Hypothalamus (tissue), 51 donors: ENCODE measurements at places on chromosomes 4 and X.
A peak's percentile ranks its signal among the peaks of the same experiment; 100 is the strongest.

GRCh38 chr4:1015746-1016145, 4.3 kb downstream of the FGFRL1 start:
- DNase-seq = no peak

- DNase-seq = no peak
Measured at GRCh38 chr4:13540446-13541175, 3.7 kb downstream of the NKX3-2 start.

DNA sequence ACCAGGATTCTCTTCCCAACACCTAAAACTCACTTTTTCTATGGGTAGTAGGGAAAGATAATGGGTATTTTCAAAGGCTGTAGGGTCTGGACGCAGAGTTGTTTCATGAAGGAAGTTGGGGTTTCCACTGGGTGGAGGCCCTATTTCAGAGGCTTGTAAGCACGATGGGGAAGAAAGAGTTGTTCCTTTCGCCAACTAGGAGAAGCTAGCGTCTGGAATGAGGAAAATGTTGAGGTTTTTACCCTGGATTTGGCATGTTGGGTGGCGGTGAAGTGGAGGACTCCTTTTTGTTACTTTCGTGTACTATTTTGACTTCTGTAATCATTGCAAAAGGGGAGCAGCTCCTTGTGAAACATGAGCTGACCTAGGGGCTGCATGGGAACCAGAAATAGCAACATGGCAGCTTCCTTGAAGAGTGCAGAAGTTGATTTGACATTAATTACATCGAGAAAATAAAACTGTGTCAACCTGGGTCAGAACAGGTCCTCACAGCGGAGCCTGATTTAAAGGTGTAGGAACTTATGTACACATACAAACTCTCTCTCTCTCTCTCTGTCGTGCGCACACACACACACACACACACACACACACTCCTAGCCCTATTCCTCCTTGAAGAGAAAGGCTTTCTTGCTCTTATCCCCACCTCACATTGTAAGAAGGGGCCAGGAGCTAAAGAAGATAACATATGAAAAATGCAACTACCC, 19.1 kb downstream of the VSIG4 start:
- DNase-seq = no peak

GRCh38 chr4:174580597-174580996, 58.3 kb upstream of the HPGD start:
- DNase-seq = no peak

DNA sequence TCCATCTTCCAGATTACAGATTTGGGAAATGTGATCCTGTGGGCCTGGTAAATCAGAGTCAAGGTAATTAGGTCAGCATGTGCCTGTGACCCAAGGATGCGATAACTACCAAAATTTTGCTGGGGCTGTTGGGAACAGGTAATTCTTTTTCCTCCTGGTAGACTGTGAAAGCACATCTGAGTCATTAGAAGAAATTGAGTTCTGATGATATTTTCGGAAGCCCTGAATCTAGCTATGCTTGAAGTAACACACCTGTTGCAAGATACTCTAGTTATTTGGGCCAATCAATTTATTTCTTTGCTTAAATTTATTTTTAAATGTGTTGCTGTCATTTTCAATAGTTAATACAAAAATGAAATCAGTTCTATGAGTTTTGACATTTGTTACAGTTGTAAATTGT, 903.6 kb downstream of the RPA4 start:
- DNase-seq = no peak

DNA sequence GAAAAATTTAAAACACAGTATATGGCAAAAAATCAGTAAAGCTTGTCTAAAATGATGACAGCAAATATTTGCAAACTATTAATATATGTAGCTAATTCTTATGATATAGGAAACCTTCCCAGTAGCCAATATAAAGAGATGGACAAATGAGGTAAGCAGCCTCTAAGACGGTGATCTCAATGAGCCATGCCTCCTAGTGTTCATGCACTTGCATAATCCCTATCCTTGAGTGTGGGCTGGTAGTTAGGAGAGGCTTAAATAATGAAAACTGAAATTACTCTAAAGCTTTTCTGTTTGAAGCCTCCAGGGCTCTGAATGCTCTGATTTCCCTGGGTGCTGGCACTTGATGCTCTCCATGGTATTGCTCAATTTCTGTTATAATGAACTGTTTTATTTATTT, 24.6 kb upstream of the ARMCX4 start:
- no peak for DNase-seq

DNA sequence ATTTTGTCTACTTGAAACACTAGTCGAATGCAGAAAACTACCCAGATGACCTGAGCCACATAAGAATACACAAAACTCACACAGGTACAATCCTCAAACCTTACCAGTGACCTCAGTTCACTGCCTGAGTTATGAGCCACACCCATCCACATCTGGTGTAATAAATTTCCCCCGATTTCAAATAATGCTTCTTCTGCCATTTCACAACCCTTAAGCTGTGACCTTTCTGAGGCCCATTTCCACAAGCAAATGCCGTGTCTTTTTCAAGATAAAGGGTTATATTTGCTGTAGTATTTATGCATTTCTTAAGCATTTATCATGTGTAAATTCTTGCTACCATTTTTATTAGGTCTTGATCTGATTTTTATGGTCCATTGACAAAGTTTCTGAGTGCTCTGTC, 1.8 kb upstream of the ARHGEF38 start:
- DNase-seq = no peak

GRCh38 chrX:54423161-54423888, 16.9 kb upstream of the TSR2 start:
- DNase-seq = no peak

GRCh38 chrX:150165776-150166610, 197.1 kb upstream of the MAMLD1 start:
- no peak for DNase-seq

DNA sequence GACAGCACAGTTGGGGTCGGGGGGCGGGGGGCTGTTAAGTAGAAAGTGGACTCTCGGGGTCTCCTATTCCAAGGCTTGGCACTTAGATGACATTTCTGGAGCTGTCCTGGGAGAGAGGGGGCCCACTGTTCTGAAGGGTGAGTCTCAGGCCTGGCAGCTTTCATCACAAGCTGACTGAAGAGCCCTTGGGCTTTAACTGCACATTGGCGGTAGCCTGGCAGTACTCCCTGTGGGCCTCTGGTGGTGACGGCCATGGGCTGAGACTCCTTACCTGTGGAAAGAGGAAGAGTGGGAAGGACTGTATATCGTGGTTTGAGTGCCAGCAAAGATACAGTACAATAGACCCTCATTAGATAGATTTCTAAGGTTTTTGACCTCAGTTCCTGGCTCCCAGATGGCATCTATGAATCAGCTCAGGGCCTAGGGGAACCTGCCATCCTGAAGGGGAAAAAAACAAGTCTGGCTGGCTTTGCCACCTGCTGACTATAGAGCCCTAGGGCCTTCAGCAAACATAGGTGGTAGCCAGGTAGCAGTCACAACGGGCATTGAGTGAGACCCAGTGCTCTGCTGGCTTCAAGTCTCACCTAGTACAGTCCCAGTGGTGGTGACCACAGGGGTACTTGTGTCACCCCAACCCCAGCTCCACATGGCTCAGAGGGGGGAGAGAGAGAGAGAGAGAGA, 87.9 kb downstream of the ANKRD17 start:
- no peak for DNase-seq

DNA sequence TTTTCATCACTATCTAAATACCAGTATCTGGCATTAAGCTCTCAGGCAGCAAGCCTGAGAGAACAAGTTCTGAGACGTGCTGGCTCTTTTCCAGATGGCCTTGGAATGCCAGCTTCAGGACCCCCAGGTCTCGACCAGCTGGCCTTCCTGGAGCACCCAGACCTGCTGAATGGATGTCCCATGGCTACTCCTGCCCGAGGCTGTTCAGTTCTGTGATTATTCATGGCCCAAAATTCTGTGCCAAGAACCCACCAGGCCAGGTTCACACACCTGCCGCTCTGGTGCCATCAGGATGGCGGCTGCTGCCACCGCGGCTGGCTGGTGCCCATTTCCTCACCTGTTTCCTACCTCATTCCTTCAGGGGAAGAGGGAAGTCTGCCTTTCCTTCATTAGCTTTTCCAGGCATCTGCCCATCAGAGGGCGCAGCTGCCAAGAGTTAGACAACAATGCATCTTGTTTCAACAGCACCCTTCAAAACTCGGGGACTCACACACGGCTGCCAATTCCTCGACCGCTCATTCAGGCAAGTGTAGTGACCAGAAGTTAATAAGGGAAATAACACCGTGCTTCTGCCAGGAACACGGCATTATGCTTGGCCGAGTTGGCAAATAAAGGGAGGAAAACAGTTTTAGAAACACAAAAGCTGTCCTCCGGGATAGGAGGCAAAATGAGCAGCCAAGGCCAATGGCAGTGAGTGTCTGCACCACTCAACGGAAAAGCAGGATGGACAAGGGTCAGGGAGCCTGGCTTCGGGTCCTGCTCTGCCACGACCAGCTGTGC, 173.8 kb downstream of the NSUN7 start:
- peak; percentile 36 for DNase-seq

GRCh38 chr4:157961229-157961990, 211.4 kb downstream of the GASK1B start:
- DNase-seq = no peak

GRCh38 chrX:137227151-137227550, 193.4 kb upstream of the GPR101 start:
- no peak for DNase-seq

DNA sequence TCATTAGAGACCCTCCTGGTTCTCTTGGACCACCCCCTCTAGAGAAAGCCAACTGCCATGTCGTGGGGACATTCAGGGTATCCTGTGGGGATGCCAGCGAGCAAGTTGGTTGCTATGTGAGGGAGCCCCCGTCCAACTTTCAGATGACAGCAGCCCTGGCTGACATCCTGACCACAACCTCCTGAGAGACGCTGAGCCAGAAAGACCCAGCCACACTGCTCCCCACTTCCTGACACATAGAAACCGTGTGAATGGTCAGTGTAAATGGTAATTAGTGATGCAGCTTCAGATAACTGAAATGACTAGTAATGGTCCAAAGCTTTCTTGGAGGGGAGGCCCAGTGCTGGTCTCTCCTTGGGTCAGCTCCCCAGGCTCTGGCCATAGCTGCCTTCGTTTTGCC, 10.8 kb downstream of the CLCN4 start:
- DNase-seq = no peak

- DNase-seq = no peak
Measured at GRCh38 chr4:114561590-114561989, 37.0 kb upstream of the UGT8 start.

GRCh38 chrX:72001471-72001870, 90.8 kb downstream of the NHSL2 start:
- no peak for DNase-seq

DNA sequence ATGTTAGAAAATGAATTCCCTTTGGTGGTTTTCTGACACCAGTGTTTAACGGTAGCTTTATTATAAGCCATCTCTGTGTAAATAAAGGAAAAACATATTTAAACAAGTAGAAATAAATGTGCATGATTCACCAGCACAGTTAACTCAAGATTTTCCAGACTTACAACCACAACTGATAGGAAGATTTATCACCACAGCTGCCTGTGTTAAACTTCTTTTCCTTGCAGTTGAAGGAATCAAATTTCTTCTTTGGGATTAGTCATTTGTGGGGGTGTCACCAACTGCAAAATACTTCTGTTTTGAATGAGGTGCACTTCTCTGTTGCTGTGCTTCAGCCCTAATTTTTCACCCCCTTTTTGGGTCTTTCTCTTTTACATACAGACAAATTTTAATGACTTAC, 128.1 kb upstream of the STK26 start:
- DNase-seq = no peak

GRCh38 chr4:87235020-87235671, 14.7 kb upstream of the KLHL8 start:
- DNase-seq = no peak

GRCh38 chrX:68823413-68824151, 5.2 kb upstream of the EFNB1 start:
- no peak for DNase-seq

- no peak for DNase-seq
Measured at GRCh38 chr4:124321364-124321763, 391.2 kb downstream of the ANKRD50 start.
